ENCODE measurements at places on chromosomes 12 and 14.
A peak's percentile ranks its signal among the peaks of the same experiment; 100 is the strongest.

DNA sequence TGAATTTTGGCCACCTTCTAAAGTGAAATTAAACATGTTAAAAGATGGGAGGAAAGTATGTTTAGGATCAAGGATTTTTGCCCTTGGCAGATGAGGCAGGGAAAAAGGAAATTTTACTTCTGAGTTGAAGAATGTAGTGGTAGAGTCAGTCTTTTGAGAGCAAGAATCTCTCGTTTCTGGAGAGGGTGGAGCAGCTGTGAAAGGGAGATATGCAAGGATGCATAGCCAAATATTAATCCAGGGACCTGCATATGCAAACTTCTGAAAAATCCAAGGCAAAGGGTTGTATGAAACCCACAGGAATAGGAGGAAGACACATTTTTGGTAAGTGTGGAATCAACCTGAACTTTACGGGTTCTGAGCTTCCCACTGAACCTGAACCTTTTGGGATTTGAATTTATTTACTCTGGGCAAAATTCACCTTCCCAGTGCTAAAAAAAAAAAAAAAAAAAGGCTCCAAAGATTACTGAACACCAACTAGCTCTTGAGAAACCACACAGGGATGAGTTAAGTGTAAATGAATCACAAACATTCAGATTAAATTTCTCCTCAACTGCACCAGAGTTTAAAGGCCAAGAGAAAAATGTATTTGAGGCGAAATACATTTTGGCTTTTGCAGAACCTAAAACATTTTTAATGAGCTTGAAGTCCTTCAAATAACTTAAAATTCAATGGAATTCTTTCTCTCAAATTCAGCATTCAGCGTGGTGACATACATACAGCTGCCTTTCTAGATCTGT is 187.1 kb upstream of the CDKN3 start:
- DNase-seq = peak; percentile 44

- DNase-seq = no peak
Measured at GRCh38 chr12:64797156-64797555, 27.3 kb upstream of the TBC1D30 start.

DNA sequence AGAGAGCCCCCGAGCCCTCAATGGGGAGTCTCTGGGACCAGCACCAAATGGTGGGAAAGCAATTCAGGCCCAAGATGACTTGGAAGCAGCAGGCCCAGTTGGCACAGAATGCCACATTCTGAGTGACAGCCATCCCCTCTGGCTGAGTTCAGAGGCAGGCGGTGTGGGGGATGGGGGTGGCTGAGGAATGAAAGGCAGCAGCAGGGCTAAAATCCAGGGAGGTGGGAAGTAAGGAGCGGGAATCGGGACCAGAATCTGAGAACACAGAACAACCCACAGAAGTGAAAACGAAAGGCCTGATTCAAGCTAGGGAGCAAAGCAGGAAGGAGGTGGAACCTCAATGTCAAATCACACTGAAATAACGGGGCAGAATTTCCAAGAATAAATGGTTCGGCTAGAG is 171.2 kb downstream of the CALM1 start:
- no peak for DNase-seq

GRCh38 chr12:68113644-68114043 is 45.9 kb downstream of the IFNG start:
- no peak for DNase-seq

DNA sequence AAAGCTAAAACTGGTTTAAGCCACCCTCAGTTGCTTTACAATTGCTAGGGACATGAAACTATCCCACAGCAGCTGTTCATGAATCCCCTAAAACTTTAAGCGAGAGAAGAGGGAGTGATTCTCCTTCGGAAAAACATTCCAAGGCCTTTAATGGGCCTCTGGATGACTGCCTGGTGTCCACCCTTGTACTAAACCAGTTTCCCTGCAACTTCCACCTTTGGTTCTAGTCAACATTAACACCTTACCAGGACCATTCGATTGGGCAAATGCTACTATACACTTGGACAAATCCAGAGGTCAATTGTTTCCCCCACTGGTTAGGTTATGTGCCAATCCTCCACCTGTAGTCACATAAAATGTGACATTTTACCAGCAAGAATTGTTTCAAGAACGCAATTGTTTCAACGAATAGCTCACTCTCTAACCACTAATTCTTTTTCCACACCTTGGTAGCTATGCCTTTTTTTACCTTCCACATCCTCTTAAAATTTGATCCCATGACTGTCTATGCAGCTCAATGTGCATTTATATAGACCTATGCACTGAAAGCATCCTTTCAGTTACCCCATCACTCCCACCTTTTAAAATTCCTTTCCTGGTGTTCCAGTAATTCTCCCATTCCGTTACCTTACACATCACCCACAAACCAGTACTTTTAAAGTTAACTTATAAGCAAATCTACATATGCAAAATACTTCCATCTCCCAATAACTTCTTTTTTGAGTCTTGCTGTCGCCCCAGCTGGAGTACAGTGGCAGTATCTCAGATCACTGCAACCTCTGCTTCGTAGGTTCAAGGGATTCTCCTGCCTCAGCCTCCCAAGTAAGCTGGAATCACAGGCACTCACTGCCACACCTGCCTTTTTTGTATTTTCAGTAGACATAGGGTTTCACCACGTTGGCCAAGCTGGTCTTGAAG is 3.6 kb downstream of the UBC start:
- DNase-seq = peak; percentile 56

DNA sequence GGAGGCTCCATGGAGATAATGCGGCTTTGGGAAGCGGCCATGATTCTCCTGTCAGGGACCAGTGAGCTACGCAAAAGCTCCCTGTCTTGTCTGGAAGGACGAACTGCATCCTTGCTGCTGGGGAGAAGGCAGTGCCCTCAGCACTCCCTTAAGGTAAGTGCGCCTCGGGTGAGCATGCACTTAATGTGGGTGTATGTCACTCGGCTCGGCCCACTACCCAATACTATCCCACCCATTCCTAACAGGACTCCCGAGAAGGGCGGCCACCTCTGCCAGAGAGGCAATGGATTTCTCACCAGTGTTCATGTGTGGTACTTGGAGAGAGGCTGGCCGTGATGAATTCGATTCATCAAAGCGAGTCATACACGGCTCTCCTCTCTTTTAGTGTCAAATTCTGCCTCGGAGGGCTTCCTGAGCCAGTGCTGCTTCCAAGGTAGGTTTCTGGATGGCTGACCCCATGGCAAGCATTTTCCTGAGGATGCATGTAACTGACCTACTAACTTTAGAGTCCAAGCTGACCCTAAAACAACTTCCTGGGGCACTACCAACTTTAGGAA is 151.7 kb upstream of the RTL1 start:
- peak; percentile 45 for DNase-seq

DNA sequence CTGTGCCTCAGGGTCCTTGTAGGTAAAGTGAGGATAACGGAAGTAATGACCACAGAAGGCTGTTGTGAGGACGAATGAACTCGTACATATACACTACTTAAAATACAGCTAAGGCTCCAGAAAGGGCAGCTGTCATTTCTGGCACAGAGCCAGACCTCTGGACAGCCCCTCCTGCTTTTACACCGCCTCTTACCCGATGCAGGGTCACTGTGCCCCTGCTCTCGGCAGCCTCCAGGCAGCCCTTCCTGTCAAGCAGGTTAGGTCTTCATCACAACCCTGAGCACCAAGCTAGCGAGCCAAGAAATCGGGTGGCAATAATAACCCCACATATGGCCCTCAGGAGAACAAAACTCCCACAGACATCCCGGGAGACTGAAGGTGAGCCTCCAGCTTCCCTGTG is 8.5 kb downstream of the TMEM229B start:
- DNase-seq = no peak

DNA sequence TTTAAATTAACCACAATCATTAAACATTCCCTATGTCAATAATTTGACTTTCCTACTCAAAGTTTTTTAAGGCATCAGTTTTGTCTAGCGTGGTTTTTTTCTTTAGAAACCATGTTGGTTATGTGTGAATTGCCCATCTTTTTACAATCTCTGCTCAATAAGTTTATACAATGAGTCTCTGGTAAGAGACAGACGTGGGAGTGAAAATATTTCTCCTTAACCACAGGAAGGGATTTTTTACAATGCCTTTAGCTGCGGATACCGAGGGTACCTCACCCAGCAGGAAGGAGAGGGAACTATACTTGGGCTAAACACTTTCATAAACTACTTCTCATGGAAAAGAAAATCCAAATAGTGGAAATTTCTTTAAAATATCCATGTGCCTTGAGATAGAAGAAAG is 191.4 kb upstream of the BCL2L14 start:
- no peak for DNase-seq

GRCh38 chr12:7806863-7807487 is 17.8 kb downstream of the NANOG start:
- DNase-seq = peak; percentile 75

DNA sequence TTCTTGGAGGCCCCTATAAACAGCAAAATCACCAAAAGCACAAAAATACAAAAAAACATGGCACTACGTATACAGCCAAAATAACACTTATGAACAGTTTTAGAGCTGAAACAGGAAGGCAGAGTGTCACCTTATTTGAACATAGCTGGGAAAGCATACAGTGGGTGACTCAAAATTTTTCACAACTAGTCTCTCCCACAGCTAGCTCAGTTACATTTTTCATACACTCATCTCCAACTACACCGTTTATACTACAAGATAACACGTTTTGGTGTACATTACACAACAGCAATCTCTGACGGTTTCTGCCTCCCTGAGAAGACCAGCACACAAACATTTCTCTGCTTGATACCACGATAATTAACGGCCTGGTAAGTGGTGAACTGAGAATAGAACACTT is 2.9 kb downstream of the RAD52 start:
- peak; percentile 44 for DNase-seq

DNA sequence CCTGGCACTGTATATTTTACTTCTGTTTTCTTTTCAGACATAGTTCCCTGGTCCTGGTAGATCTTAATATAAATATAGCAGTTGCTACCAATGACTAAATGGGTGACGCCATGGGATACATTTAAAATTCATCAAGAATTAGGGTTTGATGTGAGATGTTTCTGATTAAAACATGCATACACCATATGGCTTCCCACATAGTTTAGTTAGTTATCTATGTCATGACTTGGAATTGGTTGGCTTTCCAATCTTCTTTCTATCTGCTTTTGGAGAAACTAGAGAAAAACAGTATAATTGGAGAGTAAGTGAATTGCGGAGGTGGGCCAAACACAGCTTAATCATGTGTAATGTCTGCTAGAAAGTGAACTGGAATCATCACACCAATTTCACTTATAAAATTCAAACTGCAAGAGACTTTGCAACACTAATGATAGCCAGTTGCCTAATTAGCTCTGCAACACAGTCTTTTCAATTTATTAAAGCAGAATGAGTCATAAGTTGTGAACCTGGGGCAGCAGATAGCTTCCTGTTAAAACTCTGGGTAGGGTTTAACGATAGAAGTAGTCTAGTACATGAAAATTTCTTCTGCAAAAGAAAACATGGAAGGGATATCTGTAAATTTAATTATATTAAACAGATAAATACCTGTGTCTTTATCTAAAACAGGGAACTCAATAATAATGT is 295.2 kb downstream of the SLC16A7 start:
- no peak for DNase-seq

DNA sequence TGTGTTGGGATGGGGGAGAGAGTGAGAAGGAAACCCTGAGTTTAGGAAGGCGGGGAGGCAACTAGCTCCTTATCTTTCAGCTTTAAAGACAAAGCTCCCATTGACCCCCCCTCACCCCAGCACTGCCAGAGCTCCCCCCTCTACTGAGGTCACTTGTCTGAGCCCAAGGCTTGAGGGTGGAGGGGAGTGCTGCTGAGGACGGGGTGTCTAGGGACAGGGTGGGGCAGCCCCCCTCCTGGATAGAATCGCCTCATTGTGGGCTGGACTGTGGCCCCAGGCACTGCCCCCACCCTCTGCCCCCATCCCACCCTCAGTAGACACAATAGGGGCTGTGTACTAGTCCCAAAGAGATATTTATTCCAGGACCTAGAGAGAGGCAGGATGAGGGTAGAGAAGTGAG is 3.0 kb downstream of the ERBB3 start:
- no peak for DNase-seq

GRCh38 chr12:122123051-122123760 is 44.6 kb downstream of the MLXIP start:
- DNase-seq = peak; percentile 73

GRCh38 chr12:86496595-86496994 is 240.4 kb upstream of the MGAT4C start:
- no peak for DNase-seq

- DNase-seq = peak; percentile 5
Measured at GRCh38 chr14:93431036-93431670, 414 bp downstream of the UNC79 start.

- no peak for DNase-seq
Measured at GRCh38 chr14:101506211-101506925, 54.9 kb upstream of the DIO3 start.

GRCh38 chr14:76083796-76084765 is 67.6 kb upstream of the GPATCH2L start:
- DNase-seq = no peak

- no peak for DNase-seq
Measured at GRCh38 chr12:42365486-42365885, 39.5 kb downstream of the PPHLN1 start.

DNA sequence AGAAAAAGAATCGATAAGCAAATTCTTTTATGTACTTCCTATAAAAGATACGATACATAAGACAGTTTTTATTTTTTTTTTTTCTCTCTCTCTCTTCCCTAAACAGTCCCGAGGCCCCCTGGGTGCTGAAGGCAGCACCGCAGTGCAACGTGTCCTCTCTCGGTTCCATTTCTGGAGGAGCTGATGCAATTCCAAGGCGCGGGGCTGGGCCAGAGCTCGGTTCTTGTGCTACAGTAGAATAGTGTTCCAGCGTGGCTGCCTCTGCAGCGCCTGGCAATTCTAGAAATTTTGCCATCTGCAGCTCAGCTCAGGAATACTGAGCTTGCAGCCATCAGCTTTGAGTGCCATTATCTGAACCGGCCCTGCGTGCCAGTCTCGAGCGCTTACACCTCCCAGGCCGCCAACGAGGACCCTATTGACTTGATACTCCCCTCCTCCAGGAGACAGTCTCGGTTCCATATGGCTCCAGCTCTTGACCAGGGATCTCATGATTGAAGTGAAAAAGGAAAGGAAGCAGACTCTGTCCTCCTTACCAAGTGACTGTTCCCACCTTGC is 630 bp downstream of the ALDH1L2 start:
- peak; percentile 71 for DNase-seq

- peak; percentile 30 for DNase-seq
Measured at GRCh38 chr12:71335151-71335962, 104.2 kb upstream of the LGR5 start.

- DNase-seq = no peak
Measured at GRCh38 chr14:101442451-101442850, 118.8 kb upstream of the DIO3 start.

GRCh38 chr12:95470300-95470699 is 3.7 kb upstream of the METAP2 start:
- DNase-seq = no peak

GRCh38 chr14:40416565-40416964 is 984.3 kb upstream of the FBXO33 start:
- no peak for DNase-seq

DNA sequence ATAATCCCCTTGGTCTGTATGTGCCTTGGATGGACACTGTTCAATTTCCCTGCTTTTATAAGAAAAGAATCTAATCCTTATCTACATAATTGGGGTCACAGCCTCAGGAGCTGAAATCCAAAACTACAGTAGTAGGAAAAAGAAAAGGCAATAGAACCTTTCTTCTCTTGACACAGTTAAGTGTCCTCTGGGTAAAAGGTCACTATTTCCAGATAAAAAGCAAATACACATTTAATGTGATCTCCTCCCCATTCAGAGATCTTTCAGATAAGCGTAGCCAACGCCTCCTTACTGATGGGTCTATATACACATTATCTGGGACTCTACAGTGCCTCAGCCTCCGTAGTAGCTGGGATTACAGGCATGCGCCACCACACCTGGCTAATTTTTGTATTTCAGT is 73.4 kb downstream of the CLIP1 start:
- DNase-seq = no peak
